Vagina (tissue), 2 donors: ENCODE measurements at places on chromosomes 13 and 19.

GRCh38 chr13:42766016-42766415 is 15.4 kb upstream of the FAM216B start:
- H3K4me3 ChIP-seq: no peak overlapping the region
- no peak for DNase-seq
- no peaks in the 10 kb centered on the region for H3K4me1 ChIP-seq
- H3K36me3 ChIP-seq: no peaks in the 10 kb centered on the region
- H3K27me3 ChIP-seq: no peaks in the 10 kb centered on the region
- no peak overlapping the region for H3K27ac ChIP-seq

GRCh38 chr19:45251452-45252354 is 632 bp downstream of the MARK4 start:
- H3K4me1 ChIP-seq: peaks cover 62% of the 10 kb centered on the region
- no peaks in the 10 kb centered on the region for H3K27me3 ChIP-seq
- H3K36me3 ChIP-seq: no peaks in the 10 kb centered on the region
- DNase-seq: no peak
- peak overlapping the region; percentile 87 for H3K4me3 ChIP-seq

DNA sequence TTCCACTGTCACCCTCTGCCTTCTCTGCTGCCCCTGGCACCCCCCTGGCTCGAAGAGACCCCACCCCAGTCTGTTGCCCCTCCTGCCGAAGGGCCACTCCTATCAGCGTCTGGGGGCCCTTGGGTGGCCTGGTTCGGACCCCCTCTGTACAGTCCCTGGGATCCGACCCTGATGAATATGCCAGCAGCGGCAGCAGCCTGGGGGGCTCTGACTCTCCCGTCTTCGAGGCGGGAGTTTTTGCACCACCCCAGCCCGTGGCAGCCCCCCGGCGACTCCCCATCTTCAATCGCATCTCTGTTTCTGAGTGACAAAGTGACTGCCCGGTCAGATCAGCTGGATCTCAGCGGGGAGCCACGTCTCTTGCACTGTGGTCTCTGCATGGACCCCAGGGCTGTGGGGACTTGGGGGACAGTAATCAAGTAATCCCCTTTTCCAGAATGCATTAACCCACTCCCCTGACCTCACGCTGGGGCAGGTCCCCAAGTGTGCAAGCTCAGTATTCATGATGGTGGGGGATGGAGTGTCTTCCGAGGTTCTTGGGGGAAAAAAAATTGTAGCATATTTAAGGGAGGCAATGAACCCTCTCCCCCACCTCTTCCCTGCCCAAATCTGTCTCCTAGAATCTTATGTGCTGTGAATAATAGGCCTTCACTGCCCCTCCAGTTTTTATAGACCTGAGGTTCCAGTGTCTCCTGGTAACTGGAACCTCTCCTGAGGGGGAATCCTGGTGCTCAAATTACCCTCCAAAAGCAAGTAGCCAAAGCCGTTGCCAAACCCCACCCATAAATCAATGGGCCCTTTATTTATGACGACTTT is 2.0 kb downstream of the ZFP36 start:
- peaks cover 23% of the 10 kb centered on the region for H3K36me3 ChIP-seq
- H3K27ac ChIP-seq: peak overlapping the region; percentile 100
- H3K4me1 ChIP-seq: peaks cover 43% of the 10 kb centered on the region
- peak overlapping the region; percentile 97 for H3K4me3 ChIP-seq
- H3K27me3 ChIP-seq: no peaks in the 10 kb centered on the region

DNA sequence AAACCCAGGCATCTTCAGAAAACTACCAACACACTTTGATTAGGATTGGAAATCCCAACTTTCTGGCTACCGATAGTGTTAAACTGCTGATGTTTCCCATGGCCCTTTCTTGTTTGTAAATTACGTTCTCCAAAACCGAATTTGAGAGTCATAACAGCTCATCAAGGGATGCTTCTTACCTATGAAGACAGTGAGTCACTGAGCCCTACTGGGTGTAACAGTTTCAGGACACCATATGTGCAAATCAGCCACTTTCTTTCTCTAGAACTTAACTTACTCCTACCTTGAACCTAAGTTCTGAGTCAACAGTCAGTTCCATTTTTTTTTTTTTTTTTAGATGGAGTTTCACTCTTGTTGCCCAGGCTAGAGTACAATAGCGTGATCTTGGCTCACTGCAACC is 410.1 kb upstream of the TSHZ3 start:
- no peak for DNase-seq
- H3K36me3 ChIP-seq: no peaks in the 10 kb centered on the region
- no peak overlapping the region for H3K4me3 ChIP-seq
- no peak overlapping the region for H3K27ac ChIP-seq
- H3K4me1 ChIP-seq: no peaks in the 10 kb centered on the region

DNA sequence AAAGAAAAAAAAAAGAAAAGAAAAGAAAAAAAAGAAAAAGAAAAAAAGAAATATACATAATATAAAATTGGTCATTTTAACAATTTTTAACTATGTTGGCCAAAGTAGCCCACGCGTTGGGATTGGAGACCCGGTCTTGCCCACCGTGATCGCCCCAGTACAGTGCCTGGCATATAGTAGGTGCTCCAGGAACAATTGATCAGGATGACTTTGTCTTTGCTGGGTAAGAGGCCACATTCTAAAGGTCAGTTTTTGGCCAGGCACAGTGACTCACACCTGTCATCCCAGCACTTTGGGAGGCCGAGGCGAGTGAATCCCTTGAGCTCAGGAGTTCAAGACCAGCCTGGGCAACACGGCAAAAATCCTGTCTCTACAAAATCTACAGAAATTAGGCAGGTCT is 3.8 kb upstream of the ANGPTL4 start:
- no peaks in the 10 kb centered on the region for H3K36me3 ChIP-seq
- no peaks in the 10 kb centered on the region for H3K27me3 ChIP-seq
- no peak overlapping the region for H3K4me3 ChIP-seq
- no peak overlapping the region for H3K27ac ChIP-seq
- peaks cover 41% of the 10 kb centered on the region for H3K4me1 ChIP-seq

DNA sequence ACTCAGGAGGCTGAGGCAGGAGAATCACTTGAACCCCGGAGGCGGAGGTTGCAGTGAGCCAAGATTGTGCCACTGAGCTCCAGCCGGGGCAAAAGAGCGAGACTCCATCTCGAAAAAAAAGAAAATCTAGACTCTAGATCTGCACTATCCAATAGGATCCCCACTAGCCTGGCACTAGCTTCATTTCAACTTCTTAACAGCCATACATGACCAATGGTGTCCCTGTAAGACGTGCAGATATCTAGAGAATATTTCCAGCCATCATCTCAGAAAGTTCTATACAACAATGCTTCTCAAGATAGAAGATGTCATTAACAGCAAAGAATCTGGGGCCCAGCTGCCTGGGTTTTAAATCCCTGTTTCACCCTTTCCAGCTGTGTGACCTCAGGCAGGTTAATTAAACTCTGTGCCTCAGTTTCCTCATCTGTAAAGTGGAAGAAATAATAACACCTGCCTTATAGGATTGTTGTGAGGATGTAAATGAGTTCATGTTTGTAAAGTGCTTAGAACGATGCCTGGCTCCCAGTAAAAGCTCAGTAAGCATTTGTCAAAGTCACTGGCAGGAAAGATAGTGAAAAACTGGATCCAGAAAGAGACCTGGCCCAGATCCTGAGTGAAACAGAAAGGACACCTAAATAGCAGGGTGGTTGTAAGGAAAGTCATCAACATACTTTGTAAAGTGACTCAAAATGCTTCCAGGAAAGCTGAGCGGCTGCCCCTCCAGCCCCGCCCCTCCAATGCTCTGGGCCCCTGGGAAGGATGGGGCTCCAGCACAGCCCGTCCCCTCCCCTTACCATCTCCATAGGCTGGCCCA is 13.5 kb downstream of the WIZ start:
- no peak overlapping the region for H3K4me3 ChIP-seq
- no peak for DNase-seq
- no peaks in the 10 kb centered on the region for H3K27me3 ChIP-seq
- H3K4me1 ChIP-seq: peaks cover 36% of the 10 kb centered on the region

DNA sequence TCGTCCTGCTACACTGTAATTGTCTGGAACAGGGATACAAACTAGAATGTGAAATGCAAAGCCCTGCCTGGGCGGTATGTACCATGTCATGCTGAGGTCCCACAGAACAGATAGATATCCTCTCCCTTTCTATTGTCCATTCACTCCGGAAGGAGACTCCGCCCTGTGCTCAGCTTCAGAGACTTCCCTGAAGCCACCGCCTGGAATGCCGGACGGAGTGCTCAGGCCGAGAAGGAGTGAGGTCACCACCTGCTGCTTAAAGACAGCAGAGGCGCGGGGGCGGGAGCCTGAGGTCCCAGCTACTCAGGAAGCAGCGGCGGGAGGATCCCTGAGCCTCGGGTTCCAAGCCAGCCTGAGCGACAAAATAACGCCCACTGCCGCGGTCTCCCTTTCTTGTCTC is 890 bp upstream of the ZNF611 start:
- H3K27me3 ChIP-seq: no peaks in the 10 kb centered on the region
- H3K36me3 ChIP-seq: no peaks in the 10 kb centered on the region
- peak overlapping the region; percentile 82 for H3K4me3 ChIP-seq
- no peak for DNase-seq
- peak overlapping the region; percentile 82 for H3K27ac ChIP-seq
- peaks cover 23% of the 10 kb centered on the region for H3K4me1 ChIP-seq

DNA sequence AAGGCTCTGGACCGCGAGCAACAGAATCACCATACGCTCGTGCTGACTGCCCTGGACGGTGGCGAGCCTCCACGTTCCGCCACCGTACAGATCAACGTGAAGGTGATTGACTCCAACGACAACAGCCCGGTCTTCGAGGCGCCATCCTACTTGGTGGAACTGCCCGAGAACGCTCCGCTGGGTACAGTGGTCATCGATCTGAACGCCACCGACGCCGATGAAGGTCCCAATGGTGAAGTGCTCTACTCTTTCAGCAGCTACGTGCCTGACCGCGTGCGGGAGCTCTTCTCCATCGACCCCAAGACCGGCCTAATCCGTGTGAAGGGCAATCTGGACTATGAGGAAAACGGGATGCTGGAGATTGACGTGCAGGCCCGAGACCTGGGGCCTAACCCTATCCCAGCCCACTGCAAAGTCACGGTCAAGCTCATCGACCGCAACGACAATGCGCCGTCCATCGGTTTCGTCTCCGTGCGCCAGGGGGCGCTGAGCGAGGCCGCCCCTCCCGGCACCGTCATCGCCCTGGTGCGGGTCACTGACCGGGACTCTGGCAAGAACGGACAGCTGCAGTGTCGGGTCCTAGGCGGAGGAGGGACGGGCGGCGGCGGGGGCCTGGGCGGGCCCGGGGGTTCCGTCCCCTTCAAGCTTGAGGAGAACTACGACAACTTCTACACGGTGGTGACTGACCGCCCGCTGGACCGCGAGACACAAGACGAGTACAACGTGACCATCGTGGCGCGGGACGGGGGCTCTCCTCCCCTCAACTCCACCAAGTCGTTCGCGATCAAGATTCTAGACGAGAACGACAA is 1.8 kb downstream of the PCDH17 start:
- H3K4me3 ChIP-seq: peak overlapping the region; percentile 46
- no peaks in the 10 kb centered on the region for H3K36me3 ChIP-seq
- no peak for DNase-seq
- peaks cover 10% of the 10 kb centered on the region for H3K27me3 ChIP-seq
- peaks cover 39% of the 10 kb centered on the region for H3K4me1 ChIP-seq

DNA sequence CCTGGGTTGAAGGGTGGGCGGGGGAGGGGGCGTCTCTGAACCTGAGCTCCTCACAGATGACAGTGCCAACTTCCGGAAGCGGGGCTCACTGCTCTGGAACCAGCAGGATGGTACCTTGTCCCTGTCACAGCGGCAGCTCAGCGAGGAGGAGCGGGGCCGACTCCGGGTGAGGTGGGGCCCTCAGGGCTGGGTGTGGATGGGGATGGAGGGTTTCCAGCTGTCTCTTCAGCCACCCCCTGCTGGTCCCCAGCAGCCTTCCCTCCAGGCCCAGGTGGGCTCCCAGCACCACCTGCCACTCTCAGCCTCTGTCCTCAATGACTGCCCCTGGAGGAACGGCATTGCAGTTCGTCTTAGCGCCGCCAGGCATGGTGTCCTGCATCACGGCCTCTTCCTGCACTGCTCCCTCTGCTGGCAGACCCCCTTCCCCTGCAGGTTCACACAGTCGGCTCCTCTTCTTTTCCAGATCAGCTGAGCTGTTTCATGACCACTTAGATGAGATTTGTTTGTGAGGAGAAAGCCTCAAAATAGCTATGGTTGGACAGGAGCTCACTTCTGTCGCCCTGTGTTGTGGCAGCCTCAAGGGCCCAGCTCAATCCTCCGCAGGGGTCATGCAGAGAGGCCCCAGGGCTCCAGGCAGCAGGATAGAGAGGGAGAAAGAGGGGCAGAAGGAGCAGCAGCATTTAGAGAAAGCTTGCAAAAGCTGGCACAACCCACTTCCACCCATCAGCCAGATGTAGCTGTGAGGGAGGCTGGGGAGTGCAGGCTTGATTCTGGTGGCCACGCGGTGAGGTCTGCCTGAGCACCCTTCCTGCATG is 2.5 kb upstream of the GARIN5A start:
- H3K4me1 ChIP-seq: peaks cover 22% of the 10 kb centered on the region
- H3K4me3 ChIP-seq: no peak overlapping the region
- no peak overlapping the region for H3K27ac ChIP-seq
- H3K36me3 ChIP-seq: peaks cover 38% of the 10 kb centered on the region

- no peak overlapping the region for H3K27ac ChIP-seq
- H3K36me3 ChIP-seq: no peaks in the 10 kb centered on the region
- no peaks in the 10 kb centered on the region for H3K27me3 ChIP-seq
- H3K4me3 ChIP-seq: no peak overlapping the region
These were observed 219.9 kb downstream of the COG6 start for GRCh38 chr13:39875111-39875987.

- no peak overlapping the region for H3K27ac ChIP-seq
- H3K4me1 ChIP-seq: no peaks in the 10 kb centered on the region
- DNase-seq: no peak
- H3K27me3 ChIP-seq: no peaks in the 10 kb centered on the region
These were observed 41.7 kb downstream of the SIAH3 start for GRCh38 chr13:45809801-45810394.

GRCh38 chr13:86109107-86109506 is 309.9 kb upstream of the SLITRK6 start:
- no peaks in the 10 kb centered on the region for H3K36me3 ChIP-seq
- no peaks in the 10 kb centered on the region for H3K27me3 ChIP-seq
- no peak overlapping the region for H3K4me3 ChIP-seq
- no peak for DNase-seq
- no peaks in the 10 kb centered on the region for H3K4me1 ChIP-seq

- no peaks in the 10 kb centered on the region for H3K27me3 ChIP-seq
- no peak overlapping the region for H3K4me3 ChIP-seq
- no peak for DNase-seq
These were observed 18.4 kb upstream of the ZMYM2 start for GRCh38 chr13:19940106-19940505.

- no peaks in the 10 kb centered on the region for H3K36me3 ChIP-seq
- H3K27me3 ChIP-seq: no peaks in the 10 kb centered on the region
- peaks cover 43% of the 10 kb centered on the region for H3K4me1 ChIP-seq
- H3K27ac ChIP-seq: no peak overlapping the region
These were observed 1.8 kb downstream of the FXYD7 start for GRCh38 chr19:35144600-35145436.

- peaks cover 20% of the 10 kb centered on the region for H3K4me1 ChIP-seq
- H3K36me3 ChIP-seq: no peaks in the 10 kb centered on the region
- H3K27me3 ChIP-seq: no peaks in the 10 kb centered on the region
These were observed 59.2 kb upstream of the RCBTB2 start for GRCh38 chr13:48591889-48592687.

DNA sequence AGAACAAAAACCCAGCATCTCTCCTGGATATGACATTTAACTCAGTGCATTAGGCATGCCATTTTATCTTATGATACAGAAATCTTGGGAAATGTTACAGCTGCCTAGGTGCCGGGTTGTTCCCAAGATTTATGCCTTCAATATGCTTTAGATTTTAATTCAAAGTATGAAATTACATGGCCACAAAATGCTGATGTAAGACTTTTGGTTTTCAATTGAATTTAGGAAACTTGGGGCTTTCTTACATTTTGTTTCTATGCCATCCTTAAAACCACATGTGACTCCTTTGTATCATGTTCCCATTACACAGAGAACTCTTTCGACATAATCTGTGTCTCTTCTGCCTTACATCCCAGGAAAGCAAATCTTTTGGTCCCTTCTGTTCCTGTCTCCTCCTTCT is 83.9 kb downstream of the CCNA1 start:
- no peak overlapping the region for H3K4me3 ChIP-seq
- no peaks in the 10 kb centered on the region for H3K27me3 ChIP-seq
- no peaks in the 10 kb centered on the region for H3K4me1 ChIP-seq
- no peak for DNase-seq
- H3K27ac ChIP-seq: no peak overlapping the region
